HS-27A (cell line): ENCODE measurements at places on chromosomes 5 and 9.

GRCh38 chr5:21623831-21624230 lies 1229.3 kb downstream of the CDH12 start:
- DNase-seq, result no peak

DNA sequence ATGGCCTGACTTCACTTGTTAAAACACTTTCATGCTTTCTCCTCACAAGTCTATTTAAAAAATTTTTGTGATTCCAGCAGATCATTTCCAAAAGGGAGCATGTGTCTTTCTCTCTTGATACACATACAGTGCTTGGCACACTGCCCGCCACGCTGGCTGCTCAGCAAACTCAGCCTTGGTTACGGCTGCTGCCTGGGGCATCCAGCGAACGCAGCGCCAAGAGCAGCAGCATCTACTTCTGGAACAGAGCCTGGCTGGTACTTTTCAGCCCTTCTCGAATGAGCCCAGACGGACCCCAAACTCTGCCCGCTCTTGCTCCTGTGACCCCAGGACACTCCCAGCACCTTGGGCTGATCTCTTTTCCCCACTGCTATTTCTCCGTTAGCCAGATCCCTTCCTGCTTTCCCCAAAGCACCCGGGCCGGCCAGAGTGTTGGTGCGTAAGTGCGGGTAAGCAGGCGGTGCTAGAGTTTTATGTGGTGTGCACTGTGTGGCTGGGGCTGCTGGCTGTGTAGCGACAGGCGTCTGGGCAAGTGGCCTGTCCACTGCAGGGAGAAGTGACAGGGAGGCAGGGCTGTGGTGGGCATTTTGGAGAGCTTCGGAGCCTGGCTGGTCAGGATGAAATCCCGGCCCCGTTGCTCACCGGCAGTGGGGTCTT lies 73.2 kb downstream of the SH3PXD2B start:
- DNase-seq, result no peak

GRCh38 chr5:166909040-166909439 lies 1382.4 kb upstream of the WWC1 start:
- no peak for DNase-seq

DNA sequence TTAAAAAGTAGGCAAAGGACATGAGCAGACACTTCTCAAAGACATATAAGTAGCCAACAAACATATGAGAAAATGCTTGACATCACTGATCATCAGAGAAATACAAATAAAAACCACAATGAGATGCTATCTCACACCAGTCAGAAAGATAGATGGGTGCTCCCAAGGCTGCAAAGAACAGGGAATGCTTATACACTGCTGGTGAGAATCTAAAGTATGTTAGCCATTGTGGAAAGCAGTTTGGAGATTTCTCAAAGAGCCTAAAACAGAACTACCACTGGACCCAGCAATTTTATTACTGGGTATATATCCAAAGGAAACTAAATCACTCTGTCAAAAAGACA lies 154.2 kb downstream of the NDUFS4 start:
- DNase-seq, result no peak

DNA sequence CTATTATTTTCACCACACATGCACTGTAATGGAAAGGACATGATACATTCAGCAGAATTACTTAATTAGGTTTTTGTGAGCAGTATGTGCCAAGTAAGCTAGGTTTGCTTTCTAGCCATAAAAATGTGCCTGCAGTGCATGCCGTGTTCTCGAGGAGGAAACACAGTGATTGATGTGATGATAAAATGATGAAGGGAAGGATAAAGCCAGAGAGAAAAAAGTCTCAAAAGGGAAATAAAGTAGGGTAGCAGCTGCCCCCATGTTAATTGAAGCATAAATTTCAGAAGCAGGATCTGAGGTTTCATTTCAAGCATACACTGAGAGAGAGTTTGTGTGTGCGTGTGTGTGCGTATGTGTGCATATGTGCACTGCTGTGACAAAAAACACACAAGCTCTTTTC lies 714.2 kb upstream of the C9orf72 start:
- DNase-seq, result no peak
